Stimulated activated CD8-positive, alpha-beta memory T cell treated with anti-CD3 and anti-CD28 coated beads, Interleukin-12 subunit alpha, Interleukin-12 subunit beta, amount 100 ng/mL, for 1 hour (primary cell): ENCODE measurements at places on chromosomes 16 and 17.

GRCh38 chr17:79006046-79006445 is 3.5 kb downstream of the CANT1 start:
- DNase-seq, result no peak

- no peak for DNase-seq
Observed at GRCh38 chr16:10878644-10879501, 1.9 kb downstream of the CIITA start.

DNA sequence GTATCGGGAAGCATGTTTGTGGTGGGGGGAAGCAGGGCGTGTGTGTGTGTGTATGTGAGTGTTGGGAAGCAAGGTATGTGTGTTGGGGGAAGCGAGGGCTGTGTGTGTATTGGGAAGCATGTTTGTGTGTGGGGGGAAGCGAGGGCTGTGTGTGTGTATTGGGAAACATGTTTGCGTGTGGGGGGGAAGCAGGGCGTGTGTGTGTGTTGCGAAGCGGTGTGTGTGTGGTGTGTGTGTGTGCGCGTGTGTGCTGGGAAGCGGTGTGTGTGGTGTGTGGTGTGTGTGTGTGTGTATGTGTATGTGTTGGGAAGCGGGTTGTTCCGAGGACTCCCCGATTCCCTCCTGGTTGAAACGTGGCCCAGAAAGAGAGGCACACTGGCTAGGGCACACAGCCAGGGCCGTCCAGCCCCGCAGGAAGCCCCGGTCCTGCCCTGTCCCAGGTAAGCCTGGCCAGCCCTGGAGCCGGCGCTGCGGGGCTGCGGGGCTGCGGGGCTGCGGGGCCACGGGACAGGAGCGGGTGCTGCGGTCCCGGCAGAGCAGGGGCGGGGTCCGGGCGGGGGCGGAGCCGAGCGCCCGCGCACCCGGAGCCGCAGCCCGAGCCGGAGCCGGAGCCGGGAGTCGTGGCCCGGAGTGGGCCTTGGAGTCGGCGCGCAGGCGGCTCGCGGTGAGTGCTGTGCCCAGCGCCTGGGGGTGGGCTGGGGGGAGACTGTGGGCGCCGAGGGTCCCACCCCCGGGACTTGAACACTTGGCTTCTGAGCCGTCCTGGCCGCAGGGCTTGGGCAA is at the start of gene NOD2:
NOD2 (plus strand) TSS at position 608 of the 783 bp plus-strand sequence. CDS start 5,890 bp downstream, outside the sequence.
- no peak for DNase-seq

GRCh38 chr17:1197379-1197778 is 17.6 kb upstream of the ABR start:
- DNase-seq, result no peak

DNA sequence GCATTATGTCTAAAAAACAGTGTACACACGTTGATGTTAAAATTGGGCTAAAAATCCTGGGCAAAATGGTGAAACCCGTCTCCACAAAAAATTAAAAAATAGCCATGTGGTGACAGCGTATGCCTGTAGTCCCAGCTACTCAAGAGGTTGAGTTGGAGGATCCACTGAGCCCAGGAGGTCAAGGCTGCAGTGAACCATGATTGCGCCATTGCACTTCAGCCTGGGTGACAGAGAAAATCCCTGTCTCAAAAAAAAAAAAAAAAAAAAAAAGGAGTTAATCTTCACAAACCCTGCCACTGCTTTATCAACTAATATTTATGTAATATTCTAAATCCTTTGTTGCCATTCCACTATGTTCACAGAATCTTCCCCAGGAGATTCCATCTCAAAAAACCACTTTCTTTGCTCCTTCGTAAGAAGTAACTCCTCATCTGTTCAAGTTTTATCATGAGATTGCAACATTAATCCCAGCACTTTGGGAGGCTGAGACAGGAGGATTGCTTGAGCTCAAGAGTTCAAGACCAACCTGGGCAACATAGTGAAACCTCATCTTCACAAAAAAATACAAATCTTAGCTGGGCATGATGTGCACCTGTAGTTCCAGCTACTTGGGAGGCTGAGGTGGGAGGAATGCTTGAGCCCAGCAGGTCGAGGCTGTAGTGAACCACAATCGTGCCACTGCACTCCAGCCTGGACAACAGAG is 1.9 kb upstream of the C16orf87 start:
- no peak for DNase-seq

- DNase-seq, result no peak
Observed at GRCh38 chr17:45729294-45729907, 54.7 kb upstream of the CRHR1 start.

GRCh38 chr17:27690882-27691281 is 59.9 kb downstream of the LGALS9 start:
- DNase-seq, result no peak

DNA sequence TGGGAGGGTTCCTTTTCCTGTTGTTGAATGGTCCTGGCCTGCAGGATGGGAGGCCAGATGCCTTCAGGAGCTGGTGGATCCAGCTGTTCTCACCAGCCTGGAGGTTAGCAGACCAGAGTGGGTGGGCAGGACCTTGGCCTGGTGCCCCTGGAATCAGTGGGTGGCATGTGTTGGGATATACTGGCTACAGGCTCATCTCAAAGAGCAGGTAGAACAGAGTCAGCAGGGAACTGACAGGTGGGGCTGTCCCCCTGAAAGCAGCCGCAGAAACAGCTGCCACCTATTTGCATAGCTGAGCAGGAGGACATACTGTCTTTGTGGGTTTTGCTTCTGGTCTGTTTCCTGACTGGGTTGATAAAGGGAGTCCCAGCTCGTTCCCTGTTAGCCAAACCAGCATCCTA is 144.1 kb downstream of the RAB11FIP4 start:
- DNase-seq, result no peak

- no peak for DNase-seq
Observed at GRCh38 chr17:36197387-36197703, 787 bp upstream of the CCL3L1 start.

DNA sequence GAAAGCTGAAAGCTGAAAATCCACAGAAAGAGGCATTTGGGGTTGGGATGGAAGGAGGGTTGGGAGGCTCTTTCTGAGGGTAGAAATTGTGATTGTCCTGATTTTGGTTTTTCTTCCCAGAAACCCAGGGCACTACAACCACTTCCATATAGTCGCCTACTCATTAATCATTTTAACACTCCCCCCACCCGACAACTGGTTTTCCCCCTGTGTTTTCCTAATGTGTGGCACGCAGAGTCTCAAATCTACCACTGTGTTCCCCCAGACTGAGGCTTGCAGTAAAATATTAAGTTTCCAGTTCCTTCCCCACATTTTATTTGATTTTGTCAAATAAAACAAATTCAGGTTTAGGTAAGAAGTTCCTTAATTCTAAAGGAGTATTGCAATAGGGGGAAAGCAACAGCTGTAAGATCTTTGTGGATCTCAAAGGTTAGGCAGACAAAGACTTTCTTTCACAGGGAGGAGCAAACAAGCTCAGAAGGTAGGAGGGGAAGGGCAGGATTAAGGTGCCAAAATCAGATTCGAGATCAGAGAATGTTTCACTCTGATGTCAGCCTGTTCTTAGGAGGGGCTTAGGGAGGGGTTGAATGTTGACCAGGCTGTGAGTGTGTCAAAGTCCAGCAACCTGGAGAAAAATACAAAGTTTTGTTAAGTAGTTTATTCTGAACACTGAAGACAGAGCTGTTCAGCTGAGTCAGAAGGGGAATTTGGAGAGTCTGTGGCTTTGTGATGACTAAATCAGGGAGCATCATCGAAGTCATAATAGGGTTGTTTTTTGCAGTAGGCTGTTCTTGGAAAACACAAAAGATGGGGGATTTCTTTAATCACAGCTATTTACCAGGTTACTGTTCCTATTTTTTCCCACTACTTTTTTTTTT is 3.6 kb downstream of the ZNF267 start:
- DNase-seq, result no peak

GRCh38 chr17:21199311-21199710 is 14.7 kb downstream of the TMEM11 start:
- no peak for DNase-seq

DNA sequence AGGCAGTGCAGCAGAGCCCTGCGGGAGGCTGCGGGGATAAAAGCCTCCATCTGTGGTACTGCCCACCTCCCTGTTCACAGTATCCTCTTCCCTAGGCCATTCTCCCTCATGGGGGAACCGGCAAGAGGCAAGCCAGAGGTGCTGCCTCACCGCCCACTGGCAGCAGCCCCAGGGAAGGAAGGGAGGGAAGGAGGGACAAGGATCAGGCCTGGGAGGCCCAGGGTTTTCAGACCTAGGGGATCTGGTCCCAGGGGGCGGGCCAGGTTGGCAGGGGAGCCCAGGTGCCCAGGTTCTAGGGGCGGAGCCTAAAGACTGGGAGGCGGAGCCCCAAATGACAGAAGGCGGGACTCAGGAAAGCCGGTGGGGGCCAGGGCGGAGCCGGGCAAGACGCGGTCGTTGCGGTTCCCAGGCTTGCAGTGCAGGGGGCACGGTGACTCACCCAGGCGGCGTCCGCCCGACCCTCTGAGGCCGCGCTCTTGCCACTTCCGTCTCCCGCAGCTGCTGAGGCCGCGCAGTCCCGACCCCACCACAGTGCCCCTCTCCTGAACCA is 3.0 kb upstream of the MTMR4 start:
- DNase-seq, result no peak

- no peak for DNase-seq
Observed at GRCh38 chr17:64964796-64965195, 45.5 kb upstream of the LRRC37A3 start.

DNA sequence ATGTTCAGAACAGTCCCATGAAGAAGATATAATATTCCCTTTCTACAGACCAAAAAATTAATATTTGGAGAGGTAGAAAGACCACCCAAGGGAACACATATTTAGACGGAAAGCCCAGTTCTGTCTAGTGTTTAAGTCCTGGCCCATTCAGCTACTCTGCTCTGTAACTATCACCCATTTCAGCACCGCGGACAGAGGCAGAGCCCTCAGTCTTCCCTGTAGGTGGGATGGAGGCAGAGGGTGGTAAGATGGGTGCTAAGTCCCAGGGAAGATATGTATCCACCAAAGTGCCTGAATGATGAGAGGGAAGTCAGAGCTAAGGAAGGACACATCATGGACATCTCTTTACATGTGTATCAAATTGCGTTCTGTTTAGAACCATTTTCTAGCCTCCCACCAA is 27.8 kb upstream of the C16orf78 start:
- DNase-seq, result no peak

- DNase-seq, result no peak
Observed at GRCh38 chr17:56231693-56232092, 78.4 kb downstream of the ANKFN1 start.

DNA sequence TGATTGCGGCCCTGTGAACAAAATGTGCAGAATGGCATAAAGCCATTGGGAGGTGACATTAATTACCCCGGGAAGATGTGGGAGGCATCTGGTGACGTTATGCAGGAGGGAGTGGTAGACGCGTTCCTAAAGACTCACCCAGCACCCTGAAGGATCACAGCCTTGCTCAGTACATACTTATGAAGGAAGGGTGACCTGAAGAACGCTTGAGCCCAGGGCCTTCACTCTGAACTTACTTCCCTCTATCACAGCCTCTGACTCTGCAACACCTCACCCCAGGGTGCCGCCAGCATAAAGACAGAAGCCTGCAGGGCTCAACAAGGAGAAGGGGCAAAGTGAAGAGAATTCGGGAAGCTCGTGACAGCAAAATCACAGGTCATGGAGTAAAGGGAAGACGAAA is 9.4 kb downstream of the MFSD6L start:
- no peak for DNase-seq
